ENCODE measurements at places on chromosomes 5 and 9.

GRCh38 chr9:72984991-72985390, 32.1 kb upstream of the ALDH1A1 start:
- DNase-seq = no peak

DNA sequence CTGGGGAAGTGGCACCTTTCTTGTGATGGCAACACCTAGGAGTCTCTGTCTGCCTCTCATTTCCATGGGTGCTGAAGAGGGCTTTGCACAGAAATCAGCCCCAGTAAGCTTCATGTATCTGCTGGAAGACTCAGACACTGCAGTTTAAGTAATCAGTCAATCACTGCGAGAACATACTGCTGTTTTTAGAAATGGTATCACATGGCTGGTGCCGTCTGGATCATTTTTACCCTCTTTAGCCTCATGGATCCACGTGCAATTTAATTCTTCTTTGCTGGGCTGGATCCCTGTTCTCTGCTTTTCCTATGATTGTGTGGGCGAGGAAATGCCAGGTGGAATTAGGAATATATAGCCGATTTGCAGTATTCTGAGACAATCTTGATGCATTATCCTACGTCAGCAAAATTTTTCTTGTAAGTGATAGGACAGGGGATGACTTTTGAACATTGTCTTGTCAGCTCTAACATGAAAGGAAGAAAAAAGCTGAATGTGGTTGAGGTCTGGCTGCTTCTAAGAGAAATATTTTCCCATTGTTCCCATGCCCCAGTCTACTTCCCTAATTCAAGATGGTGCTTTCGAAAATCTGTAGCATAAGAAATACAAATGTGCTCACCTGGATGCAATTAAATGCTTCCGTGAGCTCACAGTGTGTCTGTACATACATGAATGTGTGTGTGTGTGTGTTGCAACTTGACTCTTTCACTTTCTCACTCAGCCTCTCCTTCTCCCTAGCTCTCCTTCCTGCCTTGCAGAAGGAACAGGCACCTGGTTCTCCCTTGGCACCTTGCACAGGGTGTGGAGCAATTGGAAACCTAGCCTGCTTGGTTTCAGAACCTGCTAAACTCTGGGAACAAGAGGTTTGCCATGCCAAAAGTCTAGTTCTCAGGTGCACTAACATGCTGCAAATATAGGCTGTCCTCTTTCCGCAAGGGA, 281.6 kb downstream of the NTRK2 start:
- DNase-seq = no peak

DNA sequence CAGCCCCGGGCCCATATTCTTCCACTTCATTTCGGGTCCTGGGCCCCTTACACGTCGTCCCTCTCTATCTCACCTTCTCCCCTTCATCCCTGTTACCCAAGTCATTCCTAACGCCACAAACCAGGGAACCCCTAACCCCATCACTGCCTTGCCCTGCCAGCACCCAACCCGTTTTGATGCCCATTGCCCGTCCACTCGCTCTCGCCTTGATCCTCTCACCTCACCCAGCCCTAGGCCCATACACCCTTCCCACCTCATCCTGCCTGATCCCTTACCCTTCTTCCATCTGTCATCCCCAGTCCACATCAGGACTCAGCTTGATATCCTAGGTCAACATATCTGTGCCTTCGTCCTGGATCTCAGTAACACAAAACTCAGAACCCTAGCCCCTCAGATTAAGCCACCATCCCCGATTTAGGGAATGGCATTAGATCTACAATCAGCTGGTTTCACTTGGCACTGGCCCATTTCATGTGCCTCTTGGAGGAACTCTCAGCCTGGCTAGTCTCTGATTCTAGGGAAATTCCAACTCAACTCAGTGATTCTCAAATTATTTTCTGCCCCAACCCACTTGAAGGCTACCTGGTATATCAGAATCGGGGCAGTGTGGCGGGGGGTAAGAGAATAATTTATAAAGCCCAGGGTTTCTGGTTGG, 489 bp downstream of the CHMP5 start:
- no peak for DNase-seq

- DNase-seq = no peak
Measured at GRCh38 chr9:135512241-135512603, 9.0 kb upstream of the LCN1 start.

DNA sequence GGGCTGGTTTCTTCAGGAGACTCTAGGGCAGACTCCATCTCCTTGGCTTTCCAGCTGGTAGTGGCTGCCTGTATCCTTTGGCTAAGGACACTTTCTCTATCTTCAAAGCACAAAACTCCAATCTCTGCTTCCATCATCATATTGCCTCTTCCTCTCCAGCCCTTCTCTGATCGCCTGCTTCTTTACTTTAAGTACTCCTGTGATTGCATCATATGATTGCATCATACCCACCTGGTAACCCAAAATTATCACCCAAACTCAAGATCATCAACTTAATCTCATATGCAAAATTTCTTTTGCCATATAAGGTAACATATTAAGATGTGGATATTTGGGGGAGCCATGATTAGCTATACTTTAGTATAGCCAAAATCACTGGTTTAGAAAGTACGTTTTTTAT, 1092.6 kb upstream of the CDH6 start:
- no peak for DNase-seq

GRCh38 chr9:13149454-13149853, 130.0 kb downstream of the MPDZ start:
- DNase-seq = no peak

GRCh38 chr9:1431461-1431860, 381.3 kb downstream of the DMRT2 start:
- no peak for DNase-seq

- DNase-seq = no peak
Measured at GRCh38 chr5:54742417-54742891, 224.9 kb downstream of the SNX18 start.

DNA sequence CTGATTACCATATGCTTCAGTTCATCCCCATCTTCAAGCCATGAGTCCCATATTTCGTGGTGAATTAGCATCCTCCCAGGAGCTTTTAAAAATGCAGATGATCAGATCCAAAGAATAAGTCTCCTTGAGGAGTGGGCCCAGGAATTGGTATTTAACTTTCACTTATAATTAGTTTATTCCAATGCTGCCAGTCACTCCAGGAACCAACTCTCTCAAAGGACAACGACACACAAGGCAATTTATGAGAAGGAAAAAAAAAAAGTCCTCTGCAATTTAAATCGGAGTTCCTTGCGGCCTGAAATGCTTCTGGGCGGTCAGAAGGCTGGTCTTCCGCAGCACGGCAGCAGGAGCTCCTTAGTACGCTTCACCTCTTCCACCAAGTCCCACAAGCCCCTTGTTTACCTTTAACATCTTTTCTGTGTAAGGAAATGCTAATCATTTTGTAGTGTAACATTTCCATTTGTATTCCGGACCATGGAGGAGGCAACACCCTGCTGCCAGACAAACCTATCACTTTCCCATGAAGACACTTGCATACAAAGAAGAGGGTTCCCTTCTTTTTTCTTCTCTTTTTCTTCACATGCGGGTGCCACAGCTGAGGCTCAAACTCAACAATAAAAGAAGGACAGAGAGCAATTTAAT, 16.3 kb upstream of the KCNV2 start:
- no peak for DNase-seq

GRCh38 chr5:128213340-128213739, 129.8 kb downstream of the SLC12A2 start:
- DNase-seq = no peak

DNA sequence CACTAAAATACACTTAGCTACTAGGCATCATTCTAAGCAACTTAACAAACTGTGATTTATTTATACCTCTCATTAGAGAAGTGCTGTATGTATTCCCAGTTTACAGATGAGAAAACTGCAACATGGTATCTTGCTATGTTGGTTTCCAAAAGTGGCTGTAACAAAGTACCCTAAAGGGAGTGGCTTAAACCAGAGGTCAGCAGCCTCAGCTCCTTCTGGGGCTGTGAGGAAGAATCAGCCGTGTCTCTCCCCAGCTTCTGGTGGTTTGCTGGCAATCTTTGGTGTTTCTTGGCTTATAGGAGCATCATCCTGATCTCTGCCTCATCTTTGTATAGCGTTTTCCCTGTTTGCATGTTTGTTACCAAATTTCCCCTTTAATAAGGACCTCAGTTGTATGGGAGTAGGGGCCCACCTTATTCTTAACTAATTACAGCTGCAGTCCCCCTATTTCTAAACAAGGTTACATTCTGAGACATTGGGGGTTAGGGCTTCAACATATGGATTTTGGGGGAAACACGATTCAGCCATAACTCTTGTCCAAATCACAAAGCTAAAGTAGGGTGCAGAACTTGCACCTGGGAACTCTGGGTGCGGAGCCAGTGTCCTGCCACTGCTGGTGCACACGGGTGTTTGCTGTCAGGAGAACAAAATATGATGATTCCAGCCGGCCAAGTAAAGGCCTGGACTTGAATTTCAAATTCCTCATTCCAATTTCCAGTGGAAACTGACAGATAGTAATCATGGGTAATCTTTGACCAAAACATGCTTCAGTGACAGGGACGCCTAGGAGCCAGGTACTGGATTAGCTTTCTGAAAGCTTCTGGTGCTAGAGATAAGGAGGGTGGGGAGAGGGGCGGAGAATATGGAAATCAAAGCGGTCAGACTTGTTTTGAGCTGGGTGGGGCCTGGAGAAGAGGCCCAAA, 43.3 kb downstream of the RAI14 start:
- DNase-seq = no peak

- peak; percentile 58 for DNase-seq
Measured at GRCh38 chr9:86731511-86732063, 215.7 kb downstream of the GAS1 start.

GRCh38 chr5:89338935-89339334, 456.0 kb upstream of the MEF2C start:
- DNase-seq = peak; percentile 71

DNA sequence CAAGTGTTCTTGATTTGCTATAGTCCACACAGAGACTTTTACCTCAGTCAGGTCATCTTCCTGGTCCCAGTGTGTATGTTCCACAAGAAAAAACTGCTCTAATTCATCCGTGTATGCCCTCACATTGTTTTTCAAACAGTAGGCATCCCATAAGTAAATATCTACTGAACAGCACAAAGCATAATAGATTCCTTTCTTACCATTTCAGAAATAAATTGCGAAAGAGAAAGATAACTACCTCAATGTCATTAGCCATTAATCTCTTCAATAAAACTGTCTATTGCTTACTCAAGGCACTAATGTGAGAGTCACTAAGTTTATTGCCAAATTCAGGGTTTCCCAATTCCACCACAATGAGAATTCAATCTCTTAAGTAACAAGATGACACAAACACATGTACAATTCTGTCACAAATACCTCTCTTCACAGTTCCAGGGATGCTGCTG, 9.6 kb downstream of the FBXW2 start:
- DNase-seq = peak; percentile 19

DNA sequence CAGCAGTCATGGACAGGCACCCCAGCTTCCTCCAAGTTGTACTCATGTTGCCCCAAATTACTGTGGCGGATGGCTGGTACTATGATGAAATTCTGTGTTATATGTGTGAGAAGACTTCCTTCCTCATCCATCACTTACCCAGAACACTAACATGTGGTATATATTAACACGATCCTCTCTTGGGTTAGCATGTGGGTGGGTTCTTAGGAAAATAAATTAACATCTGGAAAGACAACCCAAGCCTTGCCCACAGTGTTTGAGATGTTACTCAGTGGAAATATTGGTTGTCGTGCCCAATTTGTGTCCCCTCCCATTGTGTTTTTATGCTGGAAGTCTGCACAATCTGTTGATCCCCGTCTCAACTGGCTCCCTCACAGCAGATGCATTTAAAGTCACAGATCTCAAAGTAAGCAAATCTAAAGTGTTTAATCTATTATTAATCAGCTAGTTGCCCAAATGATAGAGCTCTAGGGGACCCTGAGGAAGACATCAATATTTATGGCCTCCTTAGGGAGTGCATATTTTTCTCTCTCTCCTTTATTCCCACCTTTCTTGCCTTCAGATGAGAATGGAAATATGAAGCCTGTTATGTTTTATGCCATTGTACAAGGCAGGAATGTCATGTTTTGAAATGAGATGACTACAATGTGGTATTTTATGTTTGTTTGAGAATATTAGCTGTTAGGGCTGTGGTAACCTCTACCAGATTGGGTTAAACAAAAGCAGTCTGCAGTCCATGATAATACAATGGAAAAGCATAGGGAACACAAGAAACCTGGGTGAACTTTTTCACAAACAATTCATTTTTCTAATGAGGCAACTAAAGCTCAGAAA, 93.9 kb downstream of the GRIA1 start:
- DNase-seq = peak; percentile 28

GRCh38 chr5:56169949-56170348, 63.2 kb downstream of the ANKRD55 start:
- no peak for DNase-seq

GRCh38 chr5:56247592-56247991, 14.5 kb upstream of the ANKRD55 start:
- peak; percentile 48 for DNase-seq

DNA sequence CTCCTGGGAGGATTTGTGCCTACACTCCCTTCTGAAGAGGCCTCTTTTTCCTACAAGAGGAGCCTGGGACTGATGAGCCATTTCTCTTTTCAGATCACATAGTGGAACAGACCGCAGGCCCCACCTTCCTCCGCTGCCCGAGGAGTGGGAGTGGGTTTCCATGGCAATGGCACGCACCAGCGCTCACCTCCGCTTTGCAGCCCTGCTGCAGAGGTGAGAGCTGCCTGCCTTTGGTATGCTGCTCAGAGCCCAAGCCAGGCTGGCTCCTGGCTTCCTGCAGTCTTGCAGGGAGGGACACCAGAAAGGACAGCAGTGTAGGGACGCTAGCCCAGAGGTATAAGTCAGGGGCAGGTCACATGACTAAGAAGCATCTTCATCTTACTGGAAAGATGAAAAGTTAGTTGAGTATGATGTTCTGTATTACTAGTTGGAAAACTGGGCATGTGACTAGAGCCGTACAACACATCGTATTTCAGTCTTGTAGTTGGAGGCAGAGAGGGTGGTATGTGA, 12.4 kb downstream of the PTTG1 start:
- no peak for DNase-seq

GRCh38 chr5:38538161-38538560, 18.3 kb downstream of the LIFR start:
- DNase-seq = no peak

GRCh38 chr5:109762821-109763220, 73.1 kb downstream of the MAN2A1 start:
- DNase-seq = no peak

DNA sequence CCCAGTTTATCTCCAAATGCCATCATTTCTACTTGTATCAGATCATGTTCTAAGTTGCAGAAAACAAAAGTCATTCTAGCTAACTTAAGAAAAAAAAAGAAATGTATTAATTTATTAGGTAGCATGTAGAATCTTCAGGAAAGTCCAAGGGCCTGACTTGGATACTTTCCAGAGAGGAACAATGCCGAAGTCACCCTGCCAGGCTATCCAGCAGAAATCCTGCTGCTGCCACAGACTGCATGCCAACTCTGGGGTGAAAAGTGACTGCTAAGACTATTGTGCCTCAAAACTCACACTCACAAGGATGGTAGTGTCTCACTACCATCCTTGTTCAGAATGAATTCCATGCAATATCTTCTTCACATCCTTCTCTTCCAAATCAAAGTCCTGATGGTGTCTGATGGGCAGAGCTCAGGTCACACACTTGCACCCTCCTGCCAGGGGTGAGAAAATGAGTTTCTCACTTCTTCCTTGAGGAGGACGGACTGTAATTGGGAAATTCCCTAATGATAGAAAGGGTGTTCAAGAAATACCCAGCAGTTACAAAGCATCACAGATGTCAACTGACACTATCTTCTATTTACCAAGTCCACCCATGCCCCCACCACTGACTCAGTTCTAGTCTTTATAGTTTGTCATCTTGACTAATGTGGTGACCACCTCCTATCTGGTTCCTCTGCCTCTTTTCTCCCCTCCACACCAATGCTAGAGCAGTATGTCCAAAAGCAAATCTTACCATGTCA, 279.4 kb downstream of the CWC27 start:
- DNase-seq = no peak

Data from fibroblast of skin of left biceps (primary cell).